Cardiac fibroblast (primary cell): ENCODE measurements at places on chromosomes 2 and 18.

DNA sequence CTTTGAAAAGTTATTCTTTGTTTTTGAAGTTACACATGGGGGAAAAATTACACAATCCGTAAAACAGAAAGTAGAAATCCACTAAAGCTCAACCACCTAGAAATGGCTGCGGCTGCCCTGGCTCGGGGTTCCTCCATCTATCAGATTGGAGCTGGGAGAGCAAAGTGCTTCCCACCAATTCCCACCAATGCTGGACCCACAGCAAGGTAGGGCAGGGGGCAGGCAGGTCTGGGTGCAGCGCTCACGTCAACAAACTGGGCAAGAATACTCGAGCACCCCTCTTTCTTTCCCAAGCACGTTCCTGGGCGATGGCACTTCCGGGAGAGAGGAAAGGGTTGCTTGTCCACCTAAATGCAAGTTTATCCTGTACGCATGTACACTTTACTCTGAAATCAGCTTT lies 217.6 kb downstream of the NDUFA10 start:
- DNase-seq, result no peak

GRCh38 chr18:39935598-39935997 lies 2019.4 kb upstream of the PIK3C3 start:
- no peak for DNase-seq

GRCh38 chr2:187528042-187528441 lies 26.2 kb downstream of the TFPI start:
- no peak for DNase-seq

- DNase-seq, result no peak
These were observed 134.3 kb downstream of the NFATC1 start for GRCh38 chr18:79529991-79530390.

GRCh38 chr2:143513081-143513480 lies 383.9 kb downstream of the ARHGAP15 start:
- DNase-seq, result peak; percentile 83

DNA sequence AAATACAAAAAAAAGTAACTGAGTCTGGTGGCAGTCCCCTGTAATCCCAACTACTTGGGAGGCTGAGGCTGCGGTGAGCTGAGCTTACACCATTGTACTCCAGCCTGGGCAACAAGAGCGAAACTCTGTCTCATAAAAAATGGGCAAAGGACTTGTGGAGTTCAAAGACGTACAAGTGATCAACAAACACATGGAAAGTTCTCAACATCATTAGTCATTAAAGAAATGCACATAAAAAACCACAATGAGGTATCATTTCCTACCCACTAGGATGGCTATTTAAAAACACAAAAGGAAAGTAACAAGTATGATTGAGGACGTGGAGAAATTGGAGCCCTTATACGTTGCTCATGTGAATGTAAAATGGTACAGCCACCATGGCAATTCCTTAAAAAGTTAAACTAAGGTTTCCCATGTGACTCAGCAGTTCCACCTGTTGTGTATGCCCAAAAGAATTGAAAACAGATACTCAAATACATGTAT lies 52.3 kb downstream of the RAB10 start:
- peak; percentile 85 for DNase-seq

DNA sequence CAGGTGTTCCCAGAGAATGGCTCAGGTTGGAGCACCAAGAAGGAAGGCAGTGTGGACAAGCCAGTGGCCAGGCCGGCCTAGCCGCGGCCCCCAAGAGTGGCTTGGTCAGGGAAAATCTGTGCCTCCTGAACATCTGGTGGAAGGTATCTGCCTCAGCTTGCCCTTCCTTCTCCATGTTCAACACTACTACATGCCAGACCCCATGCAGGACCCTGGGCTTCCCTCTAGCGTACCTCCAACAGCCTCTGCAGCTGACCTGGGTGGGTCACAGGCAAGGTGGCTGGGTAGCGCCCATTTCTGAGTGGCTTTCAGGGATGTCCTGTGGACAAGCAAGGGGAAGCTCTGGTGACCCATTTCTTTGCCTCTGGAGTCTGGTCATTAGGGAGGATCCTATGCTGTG lies 7.7 kb downstream of the WNT10A start:
- DNase-seq, result no peak

- DNase-seq, result no peak
These were observed 228.6 kb downstream of the SETBP1 start for GRCh38 chr18:44909191-44909719.

DNA sequence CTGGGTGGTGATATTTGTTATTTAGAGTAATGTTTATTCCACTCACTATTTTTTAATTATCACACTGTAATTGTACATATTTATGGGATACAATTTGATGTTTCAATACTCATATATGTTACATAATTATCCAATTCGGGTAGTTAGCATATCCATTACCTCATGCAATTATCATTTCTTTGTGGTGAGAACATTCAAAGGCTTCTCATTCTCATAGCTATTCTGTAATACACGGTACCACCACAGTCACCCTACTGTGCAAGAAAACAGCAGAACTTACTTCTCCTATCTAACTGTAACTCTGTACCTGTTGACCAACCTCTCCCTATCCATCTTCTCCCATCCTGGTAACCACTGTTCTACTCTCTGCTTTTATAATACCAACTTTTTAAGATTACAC lies 4.6 kb downstream of the TBC1D8 start:
- no peak for DNase-seq

DNA sequence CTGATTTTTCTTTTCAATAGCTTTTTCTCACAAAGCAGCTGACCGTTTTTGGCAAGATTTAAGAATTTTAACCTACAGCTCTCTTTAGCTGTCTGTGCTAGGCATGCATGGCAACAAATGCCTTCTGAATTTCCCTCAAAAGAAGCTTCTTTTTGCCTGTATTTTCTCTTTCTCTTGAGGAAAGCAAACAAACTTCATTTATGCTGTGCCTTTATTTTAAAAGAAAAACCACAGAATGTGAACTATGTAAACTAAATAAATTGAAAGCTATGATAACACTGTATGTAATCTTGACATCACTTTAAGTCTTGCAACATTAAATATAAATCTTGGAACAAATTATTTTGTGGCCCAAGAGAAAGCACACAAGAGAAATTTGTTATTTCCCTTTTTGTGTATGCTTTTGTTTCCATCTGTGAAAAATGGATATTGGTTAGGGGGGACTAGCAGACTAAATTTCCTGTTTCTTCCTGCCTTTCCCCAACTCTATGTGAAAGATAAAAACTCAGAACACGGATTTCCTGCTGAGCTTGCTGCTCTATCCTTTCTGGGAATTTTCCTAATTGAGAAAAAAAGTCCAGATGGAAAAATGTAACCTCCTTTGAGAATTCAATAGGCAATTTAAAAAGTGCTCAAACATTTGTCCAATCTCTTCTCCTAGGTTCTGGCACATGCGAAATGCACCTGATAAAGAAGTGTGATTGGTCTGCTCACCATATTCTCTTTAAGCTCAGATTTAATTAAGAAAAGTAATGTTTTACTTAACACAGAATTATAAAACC lies 20.9 kb upstream of the TFPI start:
- DNase-seq, result peak; percentile 53

- peak; percentile 91 for DNase-seq
These were observed 143.5 kb upstream of the MMADHC start for GRCh38 chr2:149731079-149731478.

DNA sequence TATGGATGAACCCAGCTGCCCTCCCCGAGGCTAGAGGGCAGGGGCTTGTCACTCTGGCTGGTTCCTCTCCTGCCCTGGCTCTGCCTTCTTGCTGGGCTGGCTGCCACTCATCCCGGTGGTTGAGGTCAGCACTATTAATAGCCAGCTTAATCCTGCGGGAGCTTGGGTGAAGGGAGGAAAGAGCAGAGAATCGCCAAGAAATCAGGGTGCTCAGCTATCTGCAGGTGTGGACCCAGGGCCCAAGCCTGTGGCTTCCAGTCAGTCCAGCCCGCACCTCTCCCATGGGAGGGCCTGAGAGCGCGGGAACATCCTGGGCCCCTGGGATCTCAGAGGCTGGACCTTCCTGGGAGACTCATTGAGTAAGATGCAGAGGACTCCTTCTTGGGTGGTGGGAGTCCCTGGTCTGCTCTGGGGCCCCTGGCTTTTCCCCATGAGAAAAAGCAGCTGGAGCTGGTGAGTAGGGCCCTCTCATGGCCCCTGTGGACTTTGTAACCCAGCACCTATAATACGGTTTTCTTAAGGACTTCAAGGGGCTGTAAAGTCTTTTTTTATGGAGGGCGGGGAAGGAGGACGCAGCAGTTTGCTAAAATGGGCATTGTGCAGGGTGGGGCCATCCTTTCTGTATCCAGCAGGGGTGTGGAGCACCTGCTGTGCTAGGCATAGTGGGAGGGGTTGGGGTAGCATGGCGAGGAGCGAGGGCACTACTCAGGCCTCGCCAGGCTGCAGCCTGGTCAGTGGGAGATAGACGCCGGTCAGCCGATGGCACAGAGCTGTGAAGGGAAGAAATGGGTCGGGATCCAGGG lies 27.4 kb upstream of the CNNM3 start:
- peak; percentile 23 for DNase-seq

- peak; percentile 80 for DNase-seq
These were observed 44.3 kb downstream of the ZNF516 start for GRCh38 chr18:76450452-76451395.

DNA sequence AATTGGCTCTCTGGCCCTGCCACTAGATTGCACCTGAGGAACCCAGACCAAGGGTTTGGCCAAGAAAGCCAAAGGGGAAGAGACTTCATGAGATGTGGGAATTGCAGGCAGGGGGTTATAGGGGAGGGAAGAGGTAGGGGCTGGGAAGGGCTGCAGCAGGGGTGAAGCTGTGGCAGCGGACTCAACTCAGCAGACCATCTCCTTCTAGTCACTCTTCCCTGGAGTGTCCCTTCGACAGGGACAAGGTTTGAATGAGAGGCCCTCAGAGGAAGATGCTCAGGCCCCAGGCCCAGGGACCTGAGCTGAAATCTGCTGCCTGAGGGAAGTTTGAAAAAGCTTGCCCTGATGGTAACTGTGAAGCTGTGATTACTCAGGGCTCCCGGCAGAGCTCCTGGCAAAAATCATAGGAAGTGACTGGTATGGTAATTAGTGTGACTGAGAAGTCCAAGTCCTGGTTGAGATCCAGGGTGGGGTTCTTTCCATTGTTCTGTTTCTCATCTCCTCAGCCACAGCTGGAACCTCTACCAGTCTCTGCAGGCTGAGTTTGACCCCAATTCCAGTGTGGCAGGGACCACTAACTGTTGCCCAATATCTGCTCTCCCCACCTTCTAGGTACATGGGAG lies 300.9 kb downstream of the CYP26B1 start:
- peak; percentile 46 for DNase-seq

DNA sequence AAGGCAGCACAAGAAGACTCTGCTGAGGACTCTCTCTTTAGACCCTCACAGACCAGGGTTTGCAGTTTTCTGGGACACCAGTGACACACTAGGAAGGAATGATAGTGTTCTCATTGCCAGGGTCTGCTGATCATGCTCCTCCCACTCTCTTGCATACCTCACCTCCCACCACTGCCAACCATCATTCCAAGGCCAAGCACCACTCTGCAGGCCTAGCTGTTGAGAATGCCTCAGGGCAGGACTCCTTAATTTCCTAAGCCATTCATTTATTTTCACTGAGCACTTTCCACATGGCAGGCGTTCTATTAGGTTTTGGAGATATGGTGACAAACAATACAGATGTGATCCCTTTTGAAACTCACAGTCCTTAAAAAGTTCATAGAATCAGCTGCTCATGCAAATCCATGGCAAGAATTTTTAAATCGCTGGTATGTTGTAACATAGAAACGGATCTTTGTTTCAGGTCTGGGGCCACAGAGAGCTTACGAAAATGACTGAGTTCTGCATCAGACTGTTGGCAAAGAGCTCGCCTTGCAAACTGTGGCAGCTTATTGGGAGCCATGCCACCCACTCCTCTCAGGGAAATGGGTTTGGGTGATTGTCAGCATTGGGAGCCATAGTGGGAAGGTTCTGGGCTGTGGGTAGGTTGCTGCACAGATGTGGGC lies 78.5 kb downstream of the XDH start:
- DNase-seq, result peak; percentile 69

- peak; percentile 84 for DNase-seq
These were observed 111.1 kb downstream of the MEP1B start for GRCh38 chr18:32300914-32301313.

- DNase-seq, result no peak
These were observed 384.0 kb downstream of the NBAS start for GRCh38 chr2:15177103-15177502.

- DNase-seq, result no peak
These were observed 126.3 kb downstream of the ALPK2 start for GRCh38 chr18:58502628-58503027.

DNA sequence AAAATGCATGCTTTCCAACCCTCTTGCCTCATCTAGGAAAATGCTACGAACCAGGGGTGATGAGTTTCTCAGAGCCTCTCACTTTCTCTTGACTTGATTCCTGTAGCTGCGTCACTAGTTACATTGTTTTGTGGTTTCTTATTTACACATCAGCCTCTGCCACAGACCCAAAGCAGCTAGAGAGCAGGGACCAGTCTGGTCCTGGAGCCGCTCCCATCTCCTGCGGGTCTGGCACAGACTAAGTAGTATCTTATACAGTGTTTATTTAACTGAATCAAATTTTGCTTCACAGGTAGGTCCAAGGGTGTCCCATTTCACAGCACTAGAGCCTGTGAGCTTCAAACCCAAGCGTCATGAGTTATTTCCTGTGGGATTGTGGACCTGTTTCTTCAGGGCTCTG lies 310.5 kb downstream of the MYCN start:
- DNase-seq, result no peak

- DNase-seq, result peak; percentile 25
These were observed 35.4 kb upstream of the ZNF532 start for GRCh38 chr18:58829263-58829662.

DNA sequence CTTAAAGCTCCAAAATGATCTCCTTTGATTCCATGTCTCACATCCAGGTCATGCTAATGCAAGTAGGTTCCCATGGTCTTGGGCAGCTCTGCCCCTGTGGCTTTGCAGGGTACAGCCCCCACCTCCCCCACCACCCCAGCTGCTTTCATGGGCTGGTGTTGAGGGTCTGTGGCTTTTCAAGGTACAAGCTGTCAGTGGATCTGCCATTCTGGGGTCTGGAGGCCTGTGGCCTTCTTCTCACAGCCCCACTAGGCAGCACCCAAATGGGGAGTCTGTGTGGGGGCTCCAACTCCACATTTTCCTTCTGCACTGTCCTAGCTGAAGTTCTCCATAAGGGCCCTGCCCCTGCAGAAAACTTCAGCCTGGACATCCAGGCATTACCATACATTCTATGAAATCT lies 19.0 kb downstream of the SLC9A4 start:
- DNase-seq, result no peak

GRCh38 chr2:239944694-239945551 lies 80.2 kb downstream of the NDUFA10 start:
- peak; percentile 20 for DNase-seq

- no peak for DNase-seq
These were observed 75.5 kb downstream of the SLC66A2 start for GRCh38 chr18:79875931-79876461.

GRCh38 chr2:128472789-128473174 lies 154.1 kb upstream of the HS6ST1 start:
- DNase-seq, result peak; percentile 69
